ENCODE measurements at places on chromosomes 3 and 15.

DNA sequence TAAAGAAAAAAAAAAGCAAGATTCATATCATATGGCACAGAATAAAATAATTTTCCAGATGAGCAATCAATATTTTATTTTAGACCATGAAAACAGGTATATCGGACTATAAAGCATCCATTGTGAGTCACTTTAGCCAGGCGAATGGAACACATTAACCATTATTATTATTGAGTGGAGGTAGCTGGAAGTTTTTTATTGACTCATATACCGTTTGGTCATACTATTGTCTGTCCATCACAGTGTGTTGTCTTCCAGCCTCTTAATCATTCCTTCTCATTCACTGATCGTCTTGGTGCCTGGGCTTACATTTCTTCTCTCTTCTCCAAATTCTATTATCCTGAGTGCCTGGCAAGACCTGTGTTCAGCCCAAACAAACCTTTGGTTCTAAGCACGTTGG, 634.8 kb downstream of the MECOM start:
- no peak for DNase-seq

DNA sequence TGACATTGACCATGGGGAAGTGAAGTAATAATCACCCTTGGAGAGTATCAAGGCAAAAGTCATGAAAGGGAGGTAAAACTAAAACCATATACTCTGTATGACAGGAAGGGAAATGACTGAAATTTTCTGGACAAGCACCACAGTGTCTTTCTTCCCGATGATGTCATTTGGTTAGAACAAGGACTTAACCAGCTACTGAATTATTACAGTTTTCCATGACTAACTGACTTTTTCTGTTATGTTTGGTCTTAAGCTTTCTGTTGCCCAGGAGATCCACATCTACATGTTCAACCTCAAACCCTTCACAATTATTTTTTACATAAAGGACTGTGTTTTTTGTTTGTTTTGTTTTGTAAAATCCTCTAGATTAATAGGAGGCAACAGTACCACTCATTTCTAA, 191.9 kb upstream of the IL12A start:
- no peak for DNase-seq

- DNase-seq = no peak
These were observed 17.9 kb downstream of the IL12A start for GRCh38 chr3:160006282-160007163.

DNA sequence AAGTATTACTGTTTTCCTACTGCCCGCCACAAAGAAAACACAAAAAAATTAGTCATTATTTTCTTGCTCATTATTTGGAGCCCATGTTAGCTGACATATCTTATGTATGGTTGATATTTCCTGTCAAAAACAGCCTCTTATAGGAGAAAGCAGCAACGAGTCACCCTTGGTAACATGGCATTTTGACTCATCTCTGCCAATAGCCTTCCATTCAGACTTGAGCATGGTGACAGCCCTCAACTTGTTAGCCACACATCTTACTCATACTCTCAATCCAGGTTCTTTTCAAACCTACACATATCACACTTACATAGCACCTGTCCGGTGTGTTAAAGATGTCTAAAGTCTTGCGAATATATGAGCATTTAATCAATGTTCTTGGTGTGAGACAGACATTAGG, 109.4 kb upstream of the SAMMSON start:
- DNase-seq = no peak

DNA sequence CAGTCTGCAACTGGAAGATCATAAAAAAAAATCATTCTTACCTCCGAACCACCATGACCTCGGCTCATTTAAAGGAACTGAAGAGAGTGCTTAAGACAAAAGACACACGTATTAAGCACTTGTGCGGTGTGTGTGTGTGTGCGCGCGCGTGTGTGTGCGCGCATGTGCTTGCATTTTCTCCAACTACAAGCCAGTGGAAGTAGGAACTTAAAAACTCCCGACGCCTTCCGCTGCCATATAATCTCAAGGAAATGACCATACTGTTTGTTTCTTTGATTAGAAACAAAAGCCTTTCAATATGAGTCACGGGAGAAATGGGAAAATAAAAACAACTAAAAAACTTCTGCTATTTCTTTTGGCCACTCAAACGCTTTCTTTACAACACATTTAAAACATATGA, 32.4 kb downstream of the FRMD4B start:
- no peak for DNase-seq

DNA sequence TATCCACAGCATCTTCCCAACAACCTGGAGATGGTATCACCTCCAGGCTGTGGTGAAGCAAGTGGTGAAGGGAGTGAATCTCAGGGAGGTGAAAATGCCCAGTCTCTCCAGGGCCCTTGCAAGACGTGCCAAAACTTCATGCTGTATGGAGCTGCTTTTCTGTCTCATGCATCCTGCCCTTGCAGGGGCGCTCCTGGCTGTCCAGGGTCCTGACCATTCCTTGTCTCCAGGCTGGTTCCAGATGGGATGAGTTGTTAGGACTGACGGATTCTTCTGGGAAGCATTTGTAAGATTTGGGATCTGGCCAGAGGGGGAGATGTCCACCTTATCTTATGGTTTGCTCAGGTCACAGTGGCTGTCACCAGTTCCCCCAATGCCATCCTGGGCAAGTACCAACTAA, 15.8 kb downstream of the TGM4 start:
- no peak for DNase-seq

- DNase-seq = no peak
These were observed 42.1 kb upstream of the BHLHE40 start for GRCh38 chr3:4936982-4937614.

DNA sequence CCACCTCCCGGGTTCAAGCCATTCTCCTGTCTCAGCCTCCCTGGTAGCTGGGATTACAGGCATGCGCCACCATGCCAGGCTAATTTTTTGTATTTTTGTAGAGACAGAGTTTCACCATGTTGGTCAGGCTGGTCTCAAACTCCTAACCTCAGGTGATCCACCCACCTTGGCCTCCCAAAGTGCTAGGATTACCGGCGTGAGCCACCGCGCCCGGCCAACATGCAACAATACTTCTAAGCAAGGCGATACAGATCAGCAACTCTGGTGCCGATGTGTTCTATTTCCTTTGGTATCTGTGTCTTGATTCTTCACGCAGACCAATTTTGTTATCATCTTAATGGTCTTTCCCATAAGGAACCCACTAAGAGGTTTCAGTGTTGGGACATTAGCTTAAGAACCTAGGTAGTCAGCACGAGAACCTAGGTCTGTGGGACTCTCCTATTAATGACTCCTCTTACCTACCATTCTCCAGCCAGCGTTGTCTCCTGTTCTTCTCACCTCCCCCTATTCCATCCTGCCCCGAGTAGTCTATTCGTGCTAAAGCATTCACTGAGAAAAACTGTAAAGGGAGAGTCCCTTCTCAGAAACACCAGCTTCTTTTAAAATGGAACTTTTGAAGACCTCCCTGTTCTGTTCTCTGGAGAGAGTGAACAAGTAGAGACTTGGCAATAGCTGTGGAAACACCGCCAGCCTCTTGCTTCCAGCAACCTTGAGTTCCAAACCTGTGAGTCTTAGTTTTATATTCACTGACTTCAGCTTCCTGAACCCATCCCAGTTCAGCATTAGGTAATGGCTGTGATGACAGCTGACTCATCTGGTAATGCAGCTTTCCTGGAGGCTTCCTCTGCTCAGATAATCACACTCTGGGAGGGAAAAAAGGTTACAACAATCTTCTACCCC, 61.2 kb downstream of the TSC22D2 start:
- DNase-seq = no peak

GRCh38 chr3:27165321-27165721, 203.9 kb downstream of the NEK10 start:
- no peak for DNase-seq

- no peak for DNase-seq
These were observed 50.2 kb downstream of the AKAP13 start for GRCh38 chr15:85430406-85431204.

DNA sequence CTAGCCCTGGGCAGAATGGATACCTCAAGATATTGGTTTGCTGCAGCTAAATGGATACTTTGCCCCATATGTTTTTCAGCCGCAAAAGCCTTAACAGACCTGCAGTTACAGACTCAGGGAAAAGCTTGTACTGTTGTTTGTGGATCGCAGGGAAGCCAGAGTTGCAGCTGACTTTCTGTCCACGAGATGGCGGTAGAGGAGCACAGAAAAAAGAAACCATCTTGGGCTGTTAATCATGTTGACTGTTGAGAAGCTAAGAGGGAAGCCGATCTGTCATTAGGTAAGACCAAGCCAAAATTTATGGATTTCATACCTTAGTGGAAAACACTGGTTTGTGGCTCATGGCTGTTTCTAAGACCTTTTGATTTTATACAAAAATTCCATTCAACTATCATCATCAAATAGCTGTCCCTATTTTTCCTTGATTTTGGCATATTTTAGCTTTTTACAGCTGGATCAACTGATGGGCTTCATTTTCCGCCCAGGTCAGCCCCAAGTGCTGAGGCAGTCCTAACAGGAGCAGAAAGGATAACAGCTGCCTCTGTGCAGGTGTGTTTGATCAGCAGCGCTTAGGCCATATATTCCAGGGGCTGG, 205.7 kb upstream of the ZPLD1 start:
- DNase-seq = peak; percentile 82

- no peak for DNase-seq
These were observed 217.3 kb downstream of the SHQ1 start for GRCh38 chr3:72630969-72631344.

DNA sequence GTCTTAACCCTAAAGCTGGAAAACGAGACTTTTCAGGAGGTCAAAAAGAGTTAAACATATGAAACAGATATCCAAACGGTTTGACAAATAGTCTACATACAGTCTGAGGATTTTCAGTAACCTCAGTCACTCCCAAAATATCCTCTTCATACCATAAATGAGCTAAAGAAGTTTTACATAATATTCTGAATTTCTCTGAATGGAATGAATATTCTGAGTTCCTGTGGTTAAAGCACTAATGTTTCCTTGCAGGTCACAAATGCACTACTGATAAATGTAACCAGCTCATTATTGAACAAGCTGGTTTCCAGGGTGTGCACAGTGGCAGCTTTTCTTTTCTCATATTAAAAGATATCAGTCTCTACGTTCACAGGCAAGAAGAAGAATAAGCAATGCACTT, 137.4 kb upstream of the POU1F1 start:
- no peak for DNase-seq

DNA sequence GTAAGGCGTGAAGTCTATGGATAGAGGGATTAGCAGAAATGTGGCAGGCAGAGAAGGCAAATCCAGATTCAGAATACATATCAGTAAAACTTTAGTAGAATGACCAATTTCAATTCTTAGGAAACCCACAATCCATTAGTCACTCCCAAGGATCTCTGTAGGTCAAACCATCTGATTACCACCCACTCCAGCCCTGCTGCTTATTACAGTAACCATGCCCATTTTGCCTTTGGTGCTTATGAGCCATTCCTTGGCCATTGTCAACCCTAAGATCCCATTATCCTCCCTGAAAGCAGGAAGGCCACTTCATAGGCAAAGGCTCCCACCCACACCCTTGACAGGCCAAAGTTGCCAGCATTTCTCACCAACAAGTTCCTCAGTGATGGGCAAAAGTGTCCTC, 5.1 kb upstream of the KLHL40 start:
- DNase-seq = no peak

DNA sequence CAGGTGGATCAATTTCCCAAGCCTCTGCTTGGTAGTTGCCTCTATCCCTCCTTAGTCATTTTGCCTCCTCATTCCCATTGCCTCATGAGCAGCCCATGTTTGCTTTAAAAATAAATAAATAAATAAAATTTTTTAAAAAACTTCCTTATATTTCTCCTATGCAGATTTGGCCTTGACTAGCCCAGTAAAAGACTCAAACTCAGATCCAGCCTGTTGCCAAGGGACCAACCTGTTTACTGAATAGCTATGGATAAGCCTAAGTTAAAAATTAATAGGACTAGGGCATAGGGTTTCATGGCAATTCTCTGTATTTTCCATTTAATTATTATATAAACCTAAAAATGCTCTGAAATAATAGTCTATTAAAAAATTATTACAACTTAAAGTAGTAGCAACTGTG, 384.4 kb downstream of the RSL24D1 start:
- no peak for DNase-seq

DNA sequence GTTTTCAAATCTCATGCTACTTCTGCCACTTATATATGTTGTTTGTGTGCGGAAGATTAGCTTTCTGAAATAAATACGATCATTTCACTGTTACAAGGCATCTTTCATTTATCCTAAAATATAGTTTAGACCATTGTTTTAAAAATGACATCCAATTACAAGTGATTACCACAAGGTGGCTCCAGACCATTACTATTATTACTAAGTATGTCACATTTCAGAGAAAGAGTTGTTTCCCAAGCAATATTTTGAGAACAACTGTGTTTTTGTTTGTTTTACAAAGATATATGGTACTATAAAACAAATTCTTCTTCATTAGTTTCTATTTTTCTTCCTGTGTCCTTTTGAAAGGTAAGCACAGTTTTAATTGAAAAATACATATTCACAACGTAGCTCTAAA, 136.0 kb upstream of the RAP2B start:
- DNase-seq = no peak

DNA sequence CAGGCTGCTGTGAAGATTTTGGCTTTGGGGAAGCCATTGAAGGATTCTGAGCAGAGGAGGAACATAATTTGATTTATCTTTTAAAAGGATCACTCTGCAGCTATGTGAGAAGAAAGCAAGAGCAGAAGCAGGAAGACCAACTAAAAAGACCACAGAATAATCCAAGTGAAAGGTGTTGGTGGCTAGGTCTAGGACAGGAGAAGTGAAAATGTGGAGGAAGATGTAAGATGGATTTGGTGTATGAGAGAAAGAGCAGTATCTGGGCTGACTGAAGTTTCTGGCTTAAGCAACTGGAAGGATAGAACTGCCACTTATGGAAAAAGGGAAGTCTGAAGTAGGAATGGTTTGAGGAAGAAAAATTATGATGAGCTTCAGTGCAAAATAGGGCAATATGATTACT, 62.0 kb downstream of the SFMBT1 start:
- DNase-seq = no peak

- DNase-seq = no peak
These were observed 130.1 kb upstream of the BHLHE40 start for GRCh38 chr3:4849136-4849535.

GRCh38 chr3:71436337-71436736, 147.2 kb downstream of the FOXP1 start:
- DNase-seq = no peak

DNA sequence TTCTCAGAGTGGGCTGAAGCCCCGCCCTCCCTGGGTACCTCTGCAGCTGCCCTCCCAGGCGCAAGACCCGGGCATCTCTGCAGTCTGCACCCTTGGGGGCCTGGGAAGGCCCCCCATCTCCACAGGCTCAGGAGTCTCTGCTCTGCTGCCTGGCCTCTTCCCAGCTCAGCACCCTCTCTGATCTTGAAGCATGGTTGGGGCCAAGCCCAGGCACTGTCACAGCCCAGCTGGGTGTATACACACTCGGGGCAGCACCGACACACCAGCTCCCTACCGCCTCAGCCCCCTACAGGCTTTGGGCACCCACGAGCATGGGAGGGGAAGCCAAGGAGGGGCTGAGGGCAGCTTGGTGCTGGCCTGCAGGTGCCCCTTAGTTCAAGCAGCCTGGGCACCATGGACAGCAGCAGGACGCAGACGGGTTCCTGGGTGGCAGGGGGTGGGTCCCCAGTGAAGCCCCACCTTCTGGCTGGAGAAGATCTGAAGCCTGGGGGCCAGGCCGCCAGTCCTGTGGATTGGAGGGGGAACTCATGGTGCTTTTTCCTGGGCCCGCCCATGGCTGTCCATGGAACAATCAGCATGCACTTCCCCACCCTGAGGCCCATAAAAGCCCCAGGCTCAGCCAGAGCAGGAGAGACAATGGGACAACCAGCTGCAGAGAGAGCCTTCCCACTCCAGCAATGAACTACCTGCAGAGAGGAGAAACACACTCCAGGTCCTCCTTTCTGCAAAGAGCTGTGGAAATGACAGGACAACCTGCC, 170.6 kb downstream of the TJP1 start:
- no peak for DNase-seq
